Endodermal cell (in vitro differentiated cells): ENCODE measurements at places on chromosomes 1 and 21. TPM values are rescaled to one million over a fixed set of nuclear protein-coding genes. Genes with fewer than 3 reads are reported as not detected.

Gene MAP1LC3C
- total RNA-seq: 0.22 TPM in 1 of 2 replicates, not detected in the other

GRCh38 chr1:218735436-218736032 is 390.4 kb downstream of the TGFB2 start:
- H3K27me3 ChIP-seq: no peaks in the 10 kb centered on the region
- no peak for DNase-seq
- H3K36me3 ChIP-seq: no peaks in the 10 kb centered on the region
- H3K27ac ChIP-seq: no peak overlapping the region

GRCh38 chr1:29297450-29297849 is 61.1 kb downstream of the PTPRU start:
- peaks cover 4% of the 10 kb centered on the region for H3K4me1 ChIP-seq
- DNase-seq: peak; percentile 59
- H3K4me3 ChIP-seq: no peak overlapping the region
- no peaks in the 10 kb centered on the region for H3K36me3 ChIP-seq

DNA sequence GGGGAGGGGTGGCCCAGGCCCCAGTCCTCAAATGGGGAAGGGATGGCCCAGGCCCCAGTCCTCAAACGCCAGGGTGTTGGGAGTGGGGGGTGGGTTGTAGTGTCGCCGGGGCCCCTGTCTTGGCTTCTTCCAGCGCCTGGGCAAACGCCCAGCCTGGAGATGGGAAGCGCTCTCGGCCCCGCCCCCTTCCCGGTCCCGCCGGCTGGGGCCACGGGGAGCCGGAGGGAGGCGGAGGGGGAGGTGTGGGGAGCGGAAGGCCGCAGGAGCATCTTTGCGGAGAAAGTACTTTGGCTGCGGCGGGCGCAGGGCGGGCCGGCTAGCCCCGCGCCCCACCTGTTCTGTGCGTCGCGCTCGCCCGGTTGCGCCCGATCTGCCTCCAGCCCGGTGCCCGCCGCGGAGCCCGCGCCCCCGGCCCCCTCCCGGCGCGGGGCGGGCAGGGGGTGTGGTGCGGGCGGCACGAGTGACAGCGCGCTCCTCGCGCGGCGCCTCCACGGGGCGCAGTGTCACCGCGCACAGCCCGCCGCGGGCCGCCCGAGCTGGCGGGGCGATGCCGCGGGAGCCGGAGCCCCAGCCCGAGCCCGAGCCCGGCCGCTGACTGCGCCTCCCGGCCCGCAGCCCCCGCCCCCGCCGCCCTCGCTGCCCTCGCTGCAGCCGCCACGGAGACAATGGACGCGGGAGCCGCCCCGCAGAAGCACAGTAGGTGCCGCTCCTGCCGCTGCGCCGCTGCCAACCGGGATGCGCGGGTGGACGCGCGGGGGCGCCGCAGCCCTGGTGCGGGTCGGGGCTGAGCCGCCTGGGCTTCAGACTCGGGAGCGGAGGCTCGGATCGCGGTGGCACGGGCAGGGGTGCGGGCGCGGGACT is 31.1 kb upstream of the PEX10 start:
- peaks cover 43% of the 10 kb centered on the region for H3K27me3 ChIP-seq
- peak; percentile 81 for DNase-seq
- H3K4me1 ChIP-seq: no peaks in the 10 kb centered on the region
- no peak overlapping the region for H3K27ac ChIP-seq
- no peak overlapping the region for H3K4me3 ChIP-seq

Gene PDPN
- 40.3 and 43.2 TPM in 2 replicates for total RNA-seq

DNA sequence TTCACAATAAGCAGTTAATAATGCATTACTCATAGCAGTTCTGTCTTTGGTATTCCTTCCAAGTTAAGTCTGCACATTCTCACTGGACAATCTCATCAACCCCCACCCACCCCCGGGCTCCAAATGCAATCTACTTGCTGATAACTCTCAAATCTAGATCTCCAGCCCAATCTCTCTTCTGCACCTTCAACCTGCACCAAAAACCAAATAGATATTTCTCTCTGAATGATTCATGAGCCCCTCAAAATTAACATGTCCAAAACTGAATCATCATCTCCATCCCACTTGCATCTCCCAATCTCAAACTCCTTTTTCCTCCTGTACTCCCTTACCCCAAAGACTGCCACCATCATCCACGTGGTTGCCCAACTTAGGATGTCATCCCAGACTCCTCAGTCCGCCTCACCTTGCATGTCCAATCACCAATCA is 2.7 kb downstream of the DOCK7 start:
- peaks cover 3% of the 10 kb centered on the region for H3K36me3 ChIP-seq
- DNase-seq: no peak
- H3K4me1 ChIP-seq: peaks cover 3% of the 10 kb centered on the region
- no peaks in the 10 kb centered on the region for H3K27me3 ChIP-seq
- peak overlapping the region; percentile 32 for H3K4me3 ChIP-seq

- no peaks in the 10 kb centered on the region for H3K36me3 ChIP-seq
- no peaks in the 10 kb centered on the region for H3K27me3 ChIP-seq
- peak; percentile 13 for DNase-seq
- H3K27ac ChIP-seq: no peak overlapping the region
Measured at GRCh38 chr21:35007348-35007747, 41.8 kb downstream of the RUNX1 start.

GRCh38 chr1:219041141-219041540 is 132.5 kb upstream of the LYPLAL1 start:
- no peaks in the 10 kb centered on the region for H3K27me3 ChIP-seq
- no peaks in the 10 kb centered on the region for H3K36me3 ChIP-seq
- H3K27ac ChIP-seq: no peak overlapping the region
- H3K4me3 ChIP-seq: peak overlapping the region; percentile 58
- no peaks in the 10 kb centered on the region for H3K4me1 ChIP-seq

Gene ROR1
- 71.7 and 77.9 TPM in 2 replicates for total RNA-seq

Gene IL10
- total RNA-seq: not detected in 3 replicates

- no peak overlapping the region for H3K27ac ChIP-seq
- no peak for DNase-seq
- H3K27me3 ChIP-seq: no peaks in the 10 kb centered on the region
- no peaks in the 10 kb centered on the region for H3K36me3 ChIP-seq
Measured at GRCh38 chr1:22437573-22437972, 14.1 kb upstream of the ZBTB40 start.

Gene IFI6
- 1.1 and 1.9 TPM in 2 replicates for total RNA-seq

GRCh38 chr1:114033961-114034360 is 54.7 kb downstream of the OLFML3 start:
- H3K27ac ChIP-seq: no peak overlapping the region
- no peaks in the 10 kb centered on the region for H3K36me3 ChIP-seq
- peaks cover 12% of the 10 kb centered on the region for H3K4me1 ChIP-seq
- H3K4me3 ChIP-seq: no peak overlapping the region
- peaks cover 85% of the 10 kb centered on the region for H3K27me3 ChIP-seq

- no peaks in the 10 kb centered on the region for H3K4me1 ChIP-seq
- DNase-seq: no peak
- H3K4me3 ChIP-seq: no peak overlapping the region
- H3K27me3 ChIP-seq: no peaks in the 10 kb centered on the region
- H3K27ac ChIP-seq: no peak overlapping the region
- peaks cover 7% of the 10 kb centered on the region for H3K36me3 ChIP-seq
Measured at GRCh38 chr1:155010211-155010918, 7.8 kb downstream of the ZBTB7B start.

GRCh38 chr1:206565995-206566394 is 46.3 kb downstream of the EIF2D start:
- H3K36me3 ChIP-seq: no peaks in the 10 kb centered on the region
- H3K27ac ChIP-seq: no peak overlapping the region
- peaks cover 7% of the 10 kb centered on the region for H3K27me3 ChIP-seq
- H3K4me1 ChIP-seq: no peaks in the 10 kb centered on the region
- H3K4me3 ChIP-seq: no peak overlapping the region

DNA sequence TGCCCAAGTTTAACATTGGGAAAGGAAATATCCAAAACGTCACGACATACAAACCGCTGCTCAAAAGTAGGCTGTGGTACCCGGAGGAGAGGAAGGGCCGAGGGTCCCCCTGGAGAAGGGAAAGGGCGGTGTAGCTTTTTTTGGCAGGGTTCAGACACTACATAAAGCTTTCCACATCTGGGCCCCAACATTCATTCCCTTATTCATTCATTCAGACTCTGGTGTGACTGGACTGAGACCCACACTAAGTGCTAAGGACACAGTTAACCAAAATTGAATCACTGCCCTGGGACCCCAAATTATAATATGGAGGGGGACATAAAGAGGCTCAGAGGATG is 10.3 kb upstream of the COL8A2 start:
- H3K4me1 ChIP-seq: no peaks in the 10 kb centered on the region
- no peak overlapping the region for H3K27ac ChIP-seq
- no peak for DNase-seq
- H3K4me3 ChIP-seq: no peak overlapping the region
- H3K36me3 ChIP-seq: peaks cover 35% of the 10 kb centered on the region

Gene URB1
- total RNA-seq: 14.0 and 14.2 TPM in 2 replicates

DNA sequence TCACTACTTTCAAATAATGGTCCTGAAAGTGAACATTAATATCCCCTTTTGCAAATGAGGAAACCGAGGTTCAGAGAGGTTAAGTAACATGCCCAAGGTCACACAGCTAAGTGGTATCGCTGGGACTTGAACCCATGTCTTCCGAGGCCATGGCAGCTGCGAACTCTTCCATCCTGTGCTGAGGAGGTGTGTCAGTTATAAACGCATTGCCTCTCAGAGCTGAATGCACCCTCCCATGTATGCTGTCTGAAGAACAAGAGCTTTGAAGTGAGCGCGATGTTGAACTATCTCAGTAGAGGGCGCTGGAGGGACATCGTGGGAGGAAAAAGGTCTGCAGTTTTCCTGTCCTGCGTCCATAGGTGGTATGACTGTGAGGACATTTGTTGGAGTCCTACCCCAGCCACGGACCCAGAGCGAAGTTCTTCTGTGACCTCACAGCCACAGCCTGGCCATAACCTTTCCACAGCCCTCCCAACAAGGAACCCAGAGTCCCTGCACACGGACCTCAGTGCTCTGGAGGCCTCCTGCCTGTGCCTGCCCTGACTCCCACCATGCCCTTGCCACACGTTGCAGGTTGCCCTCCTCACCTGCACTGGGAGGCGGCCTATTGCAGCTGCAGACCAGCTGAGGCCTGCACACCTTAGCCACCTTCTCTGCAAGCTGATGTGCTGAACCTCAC is 7.5 kb downstream of the MYOC start:
- H3K4me3 ChIP-seq: no peak overlapping the region
- no peak overlapping the region for H3K27ac ChIP-seq
- no peaks in the 10 kb centered on the region for H3K27me3 ChIP-seq
- H3K36me3 ChIP-seq: no peaks in the 10 kb centered on the region

DNA sequence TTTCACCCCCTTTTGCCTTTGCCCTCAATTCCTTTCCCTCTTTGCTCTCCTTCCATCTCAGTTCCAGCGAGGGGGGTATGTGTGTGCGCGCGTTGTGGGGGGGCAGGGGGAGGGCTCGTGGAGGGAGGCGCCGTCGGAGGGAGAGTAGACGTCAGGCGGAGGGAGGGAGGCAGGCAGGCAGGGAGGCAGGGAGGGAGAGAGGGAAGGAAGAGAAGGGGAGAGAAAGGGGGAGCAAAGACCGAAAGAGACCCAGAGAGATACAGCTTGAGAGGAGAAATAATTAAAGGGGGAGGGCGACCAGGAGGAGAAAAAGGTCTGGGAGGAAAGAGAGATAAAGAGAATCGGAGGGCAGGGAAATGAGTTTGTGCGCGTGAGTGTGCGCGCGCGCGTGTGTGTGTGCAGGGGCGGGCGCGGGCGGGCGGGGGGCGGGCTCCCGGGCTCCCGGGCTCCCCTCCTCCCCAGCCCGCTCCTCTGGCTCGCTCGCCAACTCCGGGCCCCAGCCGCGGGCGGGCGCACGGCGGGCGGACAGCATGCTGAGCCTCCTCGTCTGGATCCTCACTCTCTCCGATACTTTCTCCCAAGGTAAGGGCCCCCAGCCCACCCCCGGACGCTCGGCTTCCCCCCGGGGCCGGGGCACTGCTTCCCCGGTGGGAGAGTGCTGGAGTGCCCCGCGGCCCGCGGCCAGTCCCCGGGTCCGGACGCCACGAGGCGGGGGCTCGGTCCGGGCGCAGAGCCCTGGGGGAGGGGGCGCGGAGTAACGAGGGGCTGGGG is at the start of gene KIRREL1:
Gene KIRREL1, plus strand, starts transcription at position 499 of the 771 bp plus-strand sequence. Its CDS starts 32 bp downstream, at position 531.
- H3K36me3 ChIP-seq: peaks cover 3% of the 10 kb centered on the region
- DNase-seq: peak; percentile 82
- peaks cover 8% of the 10 kb centered on the region for H3K27me3 ChIP-seq
- H3K4me1 ChIP-seq: peaks cover 7% of the 10 kb centered on the region
- H3K27ac ChIP-seq: peak within 1 kb of the TSS; percentile 75
- peak within 1 kb of the TSS; percentile 89 for H3K4me3 ChIP-seq

GRCh38 chr1:109501644-109502363 is 7.7 kb downstream of the AMIGO1 start:
- peaks cover 3% of the 10 kb centered on the region for H3K27me3 ChIP-seq
- H3K4me3 ChIP-seq: no peak overlapping the region
- H3K36me3 ChIP-seq: no peaks in the 10 kb centered on the region
- H3K4me1 ChIP-seq: peaks cover 2% of the 10 kb centered on the region
- H3K27ac ChIP-seq: no peak overlapping the region
- no peak for DNase-seq

Gene TNNT2
- 0.35 to 0.92 TPM (median 0.74 TPM) in 3 replicates for total RNA-seq

DNA sequence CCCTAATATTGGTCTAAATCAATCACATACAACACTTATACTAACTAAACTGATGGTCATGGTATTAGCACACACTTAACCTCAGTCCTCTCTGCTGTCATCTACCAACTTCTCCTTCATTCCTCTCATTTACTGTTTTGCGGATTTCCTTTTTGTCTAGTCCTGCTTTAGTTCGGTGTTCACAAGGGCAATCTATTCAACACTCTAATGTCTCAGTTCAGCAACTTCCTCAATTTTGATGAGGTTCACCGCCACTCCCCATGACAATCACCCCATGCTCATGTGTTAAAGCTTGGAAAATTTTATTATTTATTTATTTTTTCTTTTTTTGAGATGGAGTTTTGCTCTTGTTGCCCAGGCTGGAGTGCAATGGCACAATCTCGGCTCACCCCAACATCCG is 301.1 kb downstream of the PTPRC start:
- H3K4me3 ChIP-seq: no peak overlapping the region
- H3K36me3 ChIP-seq: no peaks in the 10 kb centered on the region
- DNase-seq: no peak
- no peaks in the 10 kb centered on the region for H3K4me1 ChIP-seq
- no peak overlapping the region for H3K27ac ChIP-seq

- H3K4me1 ChIP-seq: no peaks in the 10 kb centered on the region
- DNase-seq: no peak
- no peak overlapping the region for H3K4me3 ChIP-seq
- no peak overlapping the region for H3K27ac ChIP-seq
- H3K27me3 ChIP-seq: no peaks in the 10 kb centered on the region
Measured at GRCh38 chr1:107879927-107880326, 85.1 kb downstream of the VAV3 start.

DNA sequence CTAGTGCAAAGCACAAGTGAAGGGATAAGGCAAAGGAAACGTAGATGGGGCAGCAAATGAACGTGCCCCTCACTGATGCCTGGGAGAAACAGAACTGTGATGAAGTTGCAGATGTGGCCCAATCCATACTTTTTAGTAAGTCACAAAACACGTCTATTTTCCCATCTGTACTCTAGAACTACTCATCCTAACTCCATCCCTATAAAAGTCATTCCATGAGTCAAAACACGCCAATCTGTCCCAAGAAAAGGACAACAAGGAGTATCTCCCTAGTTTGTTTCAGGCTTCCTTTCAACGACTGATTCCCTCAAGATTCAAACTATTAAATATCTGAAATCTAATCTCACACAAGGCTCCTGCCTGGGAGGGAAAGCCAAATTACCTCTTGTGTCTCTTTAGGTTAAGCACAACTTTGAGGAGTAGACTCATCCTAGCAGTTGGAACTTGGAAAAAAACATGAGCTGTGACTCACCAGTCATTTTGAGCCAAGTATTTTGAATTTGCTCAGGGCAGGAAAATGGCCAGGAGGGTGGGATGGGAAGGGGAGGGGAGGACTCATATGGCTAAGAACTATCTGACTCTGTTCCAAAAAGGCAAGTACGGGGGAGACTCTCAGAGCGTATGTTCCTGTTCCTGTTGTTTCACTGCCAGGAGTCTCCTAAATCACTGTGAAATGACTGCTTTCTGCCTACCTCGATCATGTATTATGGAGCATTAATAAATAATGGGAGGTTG is 214.5 kb upstream of the CAMK1G start:
- no peak overlapping the region for H3K27ac ChIP-seq
- no peak for DNase-seq
- peaks cover 5% of the 10 kb centered on the region for H3K27me3 ChIP-seq
- H3K4me3 ChIP-seq: no peak overlapping the region
- H3K36me3 ChIP-seq: no peaks in the 10 kb centered on the region

Gene NDC1
- total RNA-seq: 30.7 to 38.7 TPM (median 37.3 TPM) in 3 replicates
